ENCODE measurements at places on chromosomes 7 and 10.
A peak's percentile ranks its signal among the peaks of the same experiment; 100 is the strongest.

- DNase-seq = no peak
Measured at GRCh38 chr10:43304687-43305333, 37.9 kb upstream of the RASGEF1A start.

- peak; percentile 66 for DNase-seq
Measured at GRCh38 chr10:115827231-115828009, 445.6 kb downstream of the GFRA1 start.

- no peak for DNase-seq
Measured at GRCh38 chr7:44823255-44823781, 24.6 kb downstream of the H2AZ2 start.

DNA sequence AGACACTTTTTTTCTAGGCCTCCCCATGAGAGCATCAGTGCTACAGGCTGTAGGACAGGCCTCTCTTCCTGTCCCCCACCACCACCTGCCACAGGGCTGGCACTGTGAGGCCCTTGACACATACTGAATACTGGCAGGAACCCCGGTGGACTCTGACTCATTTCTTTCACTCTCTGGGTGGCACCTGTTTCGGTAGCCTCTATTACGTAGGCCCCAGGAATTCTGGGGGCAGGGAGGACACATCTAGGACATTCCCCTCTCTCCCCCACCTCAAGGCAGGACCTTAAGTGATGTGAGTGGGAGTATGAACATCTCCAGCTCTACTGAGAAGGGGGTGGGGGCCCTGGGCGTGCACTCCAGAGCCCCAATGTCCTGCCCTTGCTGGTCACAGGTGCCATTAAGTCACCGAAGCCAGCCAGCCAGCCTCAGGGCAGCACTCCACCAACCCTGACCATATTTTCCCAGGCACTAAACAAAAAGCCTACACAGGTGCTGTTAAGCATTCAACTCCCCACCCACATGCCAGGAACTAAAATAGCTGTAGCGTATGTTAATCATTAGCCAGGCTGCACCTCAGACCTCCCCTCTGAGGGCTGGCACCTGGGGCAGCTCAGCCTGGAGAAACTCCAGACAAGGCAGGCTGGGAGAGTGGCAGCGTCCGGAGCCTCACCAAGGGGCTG lies 8.9 kb downstream of the ANXA11 start:
- DNase-seq = no peak

DNA sequence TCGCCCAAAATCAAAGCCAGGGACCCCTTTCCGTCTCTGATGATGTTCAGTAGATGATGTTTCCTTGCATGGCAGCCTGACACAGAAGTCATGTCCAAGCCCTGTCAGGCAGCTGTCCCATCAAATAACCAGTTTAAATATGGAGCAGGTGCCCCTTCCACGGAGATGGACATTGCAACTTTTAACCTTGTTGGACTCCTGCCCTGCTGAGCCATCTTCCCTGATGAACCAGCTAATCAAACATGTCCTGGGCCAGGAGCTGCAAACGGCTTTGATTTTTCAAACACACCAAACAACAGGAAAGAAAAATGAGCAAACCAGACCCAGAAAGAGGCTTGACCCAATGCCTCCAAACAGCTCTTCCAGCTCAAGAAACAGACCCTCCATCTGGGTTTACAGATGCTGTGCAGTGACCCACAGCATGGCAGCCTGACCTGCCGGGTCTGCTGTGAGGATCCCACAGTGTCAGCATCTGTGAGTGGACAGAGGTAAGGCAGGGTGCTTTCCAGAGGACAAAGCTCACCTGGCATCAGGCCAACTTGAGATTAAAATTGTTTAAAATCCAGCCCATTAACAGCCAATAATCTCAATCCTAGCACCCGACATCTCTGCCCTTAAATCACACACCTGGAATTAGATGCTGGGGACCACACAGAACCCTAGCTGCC lies 372.6 kb downstream of the GRID1 start:
- DNase-seq = no peak

DNA sequence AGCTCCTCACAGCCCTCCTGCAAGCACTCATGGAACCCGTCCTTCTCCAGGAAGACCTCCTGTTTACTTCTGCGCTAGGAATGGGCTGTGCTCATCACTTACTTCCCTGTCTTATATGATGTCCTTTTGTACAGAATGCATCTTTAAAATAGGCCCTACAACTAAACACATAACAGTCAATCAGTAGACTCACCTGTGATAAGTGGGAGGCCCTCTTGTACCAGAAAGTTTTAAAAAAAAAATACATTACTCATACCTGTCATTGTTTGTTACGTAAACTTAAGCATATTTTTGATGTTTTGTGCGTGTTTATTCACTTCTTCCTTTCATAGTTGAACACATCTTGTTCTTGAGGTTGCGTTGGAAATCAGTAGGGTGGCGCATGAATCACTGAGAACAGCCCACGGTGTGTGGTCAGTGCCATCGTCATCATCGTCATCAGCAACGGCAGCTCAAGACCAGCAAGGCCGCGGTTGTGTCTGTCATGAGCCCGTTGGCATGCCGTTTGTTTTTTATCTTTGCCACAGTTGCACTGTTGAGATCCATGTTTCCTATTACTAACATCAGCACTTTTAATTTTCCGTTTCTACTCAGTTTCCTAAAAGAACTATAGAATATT lies 232.8 kb downstream of the MGMT start:
- no peak for DNase-seq

DNA sequence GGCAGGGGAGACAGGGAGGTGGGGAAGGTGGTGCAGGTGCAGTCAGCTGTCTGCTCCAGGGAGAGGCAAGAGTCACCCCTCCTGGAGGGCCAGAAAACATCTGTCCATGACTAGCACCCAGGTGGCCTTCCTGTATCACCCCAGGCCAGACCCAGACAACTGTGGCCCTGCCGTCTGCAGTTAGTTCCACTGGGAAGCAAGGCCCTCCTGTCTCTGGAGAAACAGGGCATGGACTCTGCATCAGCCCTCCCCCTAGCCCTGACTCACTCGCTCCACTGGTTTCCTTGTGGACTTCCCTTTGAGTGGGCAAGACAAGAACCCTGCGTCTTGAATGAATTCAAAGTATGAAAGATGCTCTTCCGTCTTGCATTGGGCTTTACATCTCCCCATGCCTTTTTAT lies 12.6 kb downstream of the TBATA start:
- no peak for DNase-seq

DNA sequence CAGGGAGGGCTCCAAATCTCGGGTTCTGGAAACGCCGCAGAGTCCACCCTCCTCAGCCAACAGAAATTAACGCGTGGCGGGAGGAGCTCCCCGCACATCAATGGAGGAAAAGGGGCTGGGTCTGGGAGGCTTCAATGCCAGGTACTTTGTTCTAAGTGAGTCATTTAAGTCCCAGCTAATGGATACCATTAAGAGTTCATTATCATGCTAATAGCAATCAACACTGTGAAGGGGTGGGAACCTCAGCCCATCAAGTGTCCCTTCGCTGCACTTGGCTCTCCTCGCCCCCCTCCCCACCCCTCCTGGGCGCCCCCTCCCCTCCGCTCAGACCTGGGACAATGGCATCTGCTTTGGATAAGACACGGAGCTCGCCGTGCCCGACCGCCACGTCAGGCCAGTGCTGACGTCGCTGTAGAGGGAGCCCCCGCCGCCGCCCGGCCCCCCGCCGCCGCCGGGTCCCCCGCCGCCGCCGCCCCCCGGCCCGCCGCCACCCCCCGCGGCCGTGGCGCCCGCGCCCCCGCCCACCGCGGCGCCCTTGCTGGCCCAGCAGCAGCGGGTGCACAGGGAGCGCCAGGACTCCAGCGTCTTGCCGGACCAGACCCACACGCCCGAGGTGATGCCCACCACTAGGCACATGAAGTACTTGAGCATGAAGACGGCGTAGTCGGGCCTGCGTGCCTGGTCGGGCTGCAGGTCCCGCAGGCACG lies 2.9 kb downstream of the FZD8 start:
- no peak for DNase-seq

GRCh38 chr7:106463851-106464611 lies 179.2 kb upstream of the NAMPT start:
- DNase-seq = no peak

DNA sequence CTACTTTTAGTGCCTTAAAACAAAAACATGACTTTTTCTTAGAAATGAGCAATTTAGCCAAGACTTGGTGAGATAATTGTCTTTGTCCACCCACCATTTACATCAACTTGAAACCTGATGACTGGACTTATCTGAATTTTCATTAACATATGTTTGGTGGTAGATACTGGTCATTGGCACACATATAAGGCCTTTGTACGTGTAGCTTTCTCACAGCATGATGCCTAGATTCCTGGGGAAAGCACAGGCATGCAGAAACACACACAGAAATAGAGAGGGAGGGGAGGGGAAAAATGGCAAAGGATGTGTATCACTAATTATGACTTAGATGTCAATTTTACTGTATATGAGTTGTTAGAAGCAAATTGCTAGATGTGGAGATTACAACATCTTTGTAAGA lies 488.4 kb downstream of the NXPH1 start:
- no peak for DNase-seq

GRCh38 chr7:129258649-129259389 lies 34.0 kb downstream of the AHCYL2 start:
- no peak for DNase-seq

- DNase-seq = no peak
Measured at GRCh38 chr7:73881352-73882046, 20.5 kb downstream of the TMEM270 start.

GRCh38 chr7:101860316-101861217 lies 43.1 kb downstream of the CUX1 start:
- no peak for DNase-seq

DNA sequence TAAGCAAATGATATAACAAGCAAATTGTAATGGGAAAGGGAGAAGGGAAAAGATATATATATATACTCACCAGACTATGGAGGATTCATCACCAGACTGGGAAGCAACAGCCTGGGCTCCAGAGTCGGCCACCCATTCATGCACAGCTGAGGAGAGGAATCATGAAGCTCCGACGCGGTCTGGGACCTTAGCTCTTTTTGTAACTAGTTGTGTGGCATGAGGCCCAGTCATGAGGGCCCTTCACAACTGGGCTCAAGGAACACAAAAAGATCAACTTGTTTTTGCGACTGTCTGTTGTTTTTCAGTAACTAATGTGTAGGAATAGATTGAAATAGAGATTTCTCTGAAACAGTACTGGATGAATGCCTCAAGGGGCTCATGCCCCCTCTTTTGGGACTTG lies 911.2 kb downstream of the TYW1 start:
- DNase-seq = no peak

- no peak for DNase-seq
Measured at GRCh38 chr7:99707096-99707495, 27.3 kb upstream of the CYP3A5 start.

GRCh38 chr7:14748461-14748860 lies 154.1 kb downstream of the DGKB start:
- peak; percentile 68 for DNase-seq

- peak; percentile 62 for DNase-seq
Measured at GRCh38 chr10:784403-785088, 95.1 kb upstream of the DIP2C start.

DNA sequence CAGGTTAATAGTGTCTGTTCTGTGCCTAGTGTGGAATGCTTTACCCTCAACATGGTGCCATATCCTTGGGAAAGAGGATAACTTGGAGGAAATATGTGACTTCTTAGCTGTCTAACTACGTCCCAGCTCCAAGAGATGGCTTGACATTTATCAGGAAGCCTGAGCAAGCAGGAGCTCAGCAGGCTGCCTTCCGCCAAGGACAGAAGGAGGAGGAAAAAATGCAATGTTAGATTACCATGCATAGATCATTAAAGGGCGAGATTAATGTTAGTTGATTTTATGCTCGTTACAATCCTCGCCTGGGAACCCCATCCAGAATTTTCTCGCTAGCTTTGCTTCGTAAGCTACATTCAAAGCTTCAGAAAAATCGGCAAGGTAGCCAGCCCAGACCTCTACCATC lies 97.8 kb downstream of the GFRA1 start:
- no peak for DNase-seq

- no peak for DNase-seq
Measured at GRCh38 chr7:27193335-27194001, 6.4 kb downstream of the HOXA13 start.

DNA sequence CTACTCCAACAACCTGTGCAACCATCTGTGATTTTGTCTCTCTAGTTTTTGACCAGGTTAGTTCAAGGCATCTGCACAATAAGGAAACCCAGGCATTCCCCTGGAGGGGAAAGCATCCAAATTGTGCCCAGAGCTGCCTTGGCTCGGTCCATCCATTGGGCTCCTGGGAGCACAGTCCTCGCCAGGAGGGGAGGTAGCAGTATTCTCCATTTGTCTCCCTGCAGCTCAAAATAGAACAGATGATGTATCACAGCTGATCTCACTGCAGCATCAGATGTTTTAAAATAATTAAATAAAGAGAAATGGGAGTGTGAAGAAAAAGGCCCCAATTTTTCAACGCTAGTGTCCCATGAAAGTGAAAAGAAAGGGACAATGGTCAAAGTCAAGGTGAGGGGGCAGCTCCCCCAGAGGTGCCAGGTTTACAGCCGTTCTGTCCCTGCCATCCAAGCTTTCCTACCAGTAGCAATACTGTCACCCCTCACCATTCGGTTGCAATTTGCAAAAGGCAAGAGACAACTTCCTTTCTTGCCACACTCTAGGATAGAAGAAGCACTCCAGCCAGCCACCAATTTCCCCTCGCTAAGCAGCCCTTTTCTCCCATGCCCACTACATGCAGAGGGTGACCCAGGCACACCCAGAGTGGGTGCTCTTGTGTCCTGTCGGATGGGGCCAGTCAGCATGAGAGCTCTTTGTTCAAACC lies 43.7 kb downstream of the KCNMA1 start:
- DNase-seq = no peak
